ENCODE measurements at places on chromosomes 5 and 9. TPM values are rescaled to one million over a fixed set of nuclear protein-coding genes. Genes with fewer than 3 reads are reported as not detected.

The OTP gene
- not detected for total RNA-seq

The SLC35D2 gene
- 17.2 TPM for total RNA-seq

The ADRA1B gene
- 0.78 TPM for total RNA-seq

The LHX6 gene
- total RNA-seq, result 1.9 TPM

The FOXI1 gene
- total RNA-seq, result not detected

The CDX1 gene
- not detected for total RNA-seq
